ENCODE measurements at places on chromosomes 6 and 20.

DNA sequence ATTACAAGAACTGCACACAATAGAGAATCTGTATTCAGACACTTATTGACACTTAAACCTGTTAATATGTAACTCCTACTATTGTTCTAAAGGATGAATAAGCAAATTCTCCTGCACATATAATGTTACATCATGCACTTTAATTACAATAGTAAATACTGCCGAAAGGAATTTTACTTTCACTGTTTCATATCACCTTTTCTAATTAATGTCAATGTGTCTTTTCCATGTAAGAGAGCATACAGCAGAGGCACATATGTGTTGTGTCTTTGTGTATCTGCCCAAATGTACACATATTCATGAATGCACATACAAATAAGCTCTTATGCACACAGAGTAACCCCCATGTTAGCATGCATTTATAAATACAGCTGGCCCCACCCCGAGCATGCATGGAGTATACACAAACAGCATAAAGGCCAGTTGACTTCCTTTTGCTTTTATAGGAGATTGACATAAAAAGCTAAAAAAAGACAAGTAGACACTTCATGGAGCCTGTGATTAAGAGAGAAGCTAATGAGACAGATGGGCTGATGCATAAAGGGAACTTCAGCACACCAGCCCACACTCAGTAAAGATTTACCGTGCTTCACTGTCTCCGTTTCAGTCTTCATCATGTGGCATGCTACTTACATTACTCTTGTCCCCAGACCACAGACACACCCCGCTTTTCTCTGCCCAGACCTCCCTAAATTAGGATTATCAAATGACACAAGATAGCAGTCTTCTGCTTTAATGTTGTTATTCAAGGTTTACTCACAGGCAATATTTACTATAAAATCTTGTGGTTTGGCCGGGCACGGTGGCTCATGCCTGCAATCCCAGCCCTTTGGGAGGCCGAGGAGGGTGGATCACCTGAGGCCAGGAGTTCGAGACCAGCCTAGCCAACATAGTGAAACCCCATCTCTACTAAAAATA is 184.6 kb downstream of the ATXN1 start:
- H3K4me3 ChIP-seq = no peak overlapping the region
- H3K4me1 ChIP-seq = no peaks in the 10 kb centered on the region
- H3K27ac ChIP-seq = no peak overlapping the region
- H3K27me3 ChIP-seq = no peaks in the 10 kb centered on the region
- DNase-seq = no peak

DNA sequence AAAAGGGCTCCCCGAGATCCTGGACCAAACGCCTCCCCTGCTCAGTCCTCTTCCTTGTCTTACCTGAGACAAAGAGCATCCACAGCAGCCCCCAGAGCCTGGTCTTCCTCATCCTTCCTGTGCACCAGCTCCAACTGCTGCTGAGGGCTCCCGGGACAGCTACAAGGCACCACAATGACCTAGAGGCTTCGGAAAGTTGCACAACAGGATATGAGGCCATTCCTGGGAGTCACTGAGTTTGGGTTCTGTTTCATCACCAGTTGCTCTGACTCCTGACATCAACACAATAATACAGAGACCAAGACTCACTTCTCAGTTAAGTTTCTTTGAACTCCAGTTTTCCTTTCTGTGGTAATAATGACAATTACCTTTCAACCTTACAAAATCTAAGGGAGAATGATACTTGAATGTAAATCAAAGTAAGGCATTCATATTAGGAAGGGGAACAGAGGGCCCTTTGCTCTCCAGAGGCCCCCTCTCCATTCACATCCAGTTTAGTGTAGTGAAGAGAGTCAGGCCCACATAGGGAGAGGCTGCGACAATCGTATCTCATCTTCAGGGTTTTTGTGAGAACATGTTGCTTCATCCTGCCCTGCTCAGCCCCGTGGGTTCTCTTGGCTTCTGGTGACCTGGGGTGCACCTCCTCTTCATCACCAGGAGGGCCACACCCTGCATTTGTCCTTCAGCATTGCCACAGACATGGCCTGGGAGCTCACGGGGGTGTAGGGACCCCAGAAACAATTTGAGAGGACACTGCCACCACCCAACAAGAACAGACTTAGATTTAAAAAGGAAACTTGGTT is at the start of gene TREM1:
TREM1 (minus strand) TSS at position 139 of the 803 bp plus-strand sequence; CDS start at position 112, 27 bp downstream.
- H3K27ac ChIP-seq = peak within 1 kb of the TSS; percentile 13
- H3K36me3 ChIP-seq = no peaks in the 10 kb centered on the region
- no peaks in the 10 kb centered on the region for H3K27me3 ChIP-seq
- no peaks in the 10 kb centered on the region for H3K4me1 ChIP-seq

DNA sequence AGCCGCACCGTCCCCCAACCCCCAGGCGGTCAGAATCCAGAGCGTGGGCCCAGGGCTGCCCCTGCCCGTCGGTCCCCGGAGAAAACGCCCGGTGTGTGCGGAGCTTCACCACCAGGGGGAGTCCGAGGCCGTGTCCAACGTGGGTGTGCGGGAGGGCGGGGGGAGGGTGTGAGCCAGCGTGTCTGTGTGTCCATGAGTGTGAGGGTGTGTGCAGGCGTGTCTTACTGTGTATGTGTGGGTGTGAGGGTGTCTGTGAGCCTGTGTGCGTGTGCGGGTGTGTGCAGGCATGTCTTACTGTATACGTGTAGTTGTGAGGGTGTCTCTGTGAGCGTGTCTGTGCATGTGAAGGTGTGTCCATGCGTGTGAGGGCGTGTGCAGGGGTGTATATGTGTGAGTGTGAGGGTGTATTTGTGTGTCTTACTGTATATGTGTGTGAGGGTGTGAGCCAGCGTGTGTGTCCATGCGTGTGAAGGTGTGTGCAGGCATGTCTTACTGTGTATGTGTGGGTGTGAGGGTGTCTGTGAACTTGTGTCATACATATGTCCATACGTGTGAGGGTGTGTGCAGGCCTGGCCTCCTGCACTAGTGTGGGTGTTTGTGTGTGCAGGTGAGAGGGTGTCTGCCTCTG is 24.6 kb upstream of the GATA5 start:
- peaks cover 14% of the 10 kb centered on the region for H3K4me1 ChIP-seq
- H3K4me3 ChIP-seq = no peak overlapping the region
- H3K27me3 ChIP-seq = peaks cover 49% of the 10 kb centered on the region
- H3K27ac ChIP-seq = no peak overlapping the region
- DNase-seq = peak; percentile 71

GRCh38 chr6:41717392-41717736 is 18.0 kb downstream of the TFEB start:
- no peak overlapping the region for H3K4me3 ChIP-seq
- no peak for DNase-seq
- no peaks in the 10 kb centered on the region for H3K27me3 ChIP-seq
- peaks cover 43% of the 10 kb centered on the region for H3K4me1 ChIP-seq
- no peaks in the 10 kb centered on the region for H3K36me3 ChIP-seq

DNA sequence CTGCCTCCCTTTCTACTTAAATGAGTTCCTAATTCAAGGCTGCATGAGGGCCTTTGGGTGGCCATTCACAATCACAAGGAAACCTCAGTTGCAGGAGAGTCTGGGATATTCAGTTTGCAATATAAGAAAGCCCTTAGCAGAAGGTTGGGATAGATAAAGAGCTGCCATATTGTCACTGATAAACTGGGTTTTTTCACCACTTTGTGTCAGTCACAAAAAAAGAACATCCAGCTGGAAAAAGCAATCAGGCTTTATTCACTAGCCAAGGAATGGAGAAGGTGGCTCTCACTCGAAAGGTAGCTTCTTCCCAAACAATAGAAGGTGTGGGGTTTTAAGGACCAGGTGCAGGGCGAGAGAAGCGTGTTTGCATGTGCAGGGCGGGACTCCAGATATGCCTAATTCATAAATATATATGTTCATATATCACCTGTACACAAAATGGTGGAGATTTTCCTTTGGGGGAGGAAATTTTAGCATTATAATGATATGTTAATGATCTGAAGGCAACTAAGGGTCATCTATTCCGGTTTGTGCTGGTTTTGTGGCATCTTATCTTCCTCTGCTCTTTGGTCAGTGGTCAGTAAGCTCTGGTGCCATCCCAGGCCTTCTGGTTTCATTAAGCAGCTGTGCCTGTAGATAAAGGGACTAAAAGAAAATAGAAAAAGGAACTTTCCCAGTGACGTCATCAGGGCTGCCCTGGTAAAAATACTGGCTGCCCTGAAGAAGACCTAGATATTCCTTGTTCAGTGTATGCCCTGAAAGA is 97.1 kb upstream of the IYD start:
- no peak for DNase-seq
- H3K27ac ChIP-seq = no peak overlapping the region
- peaks cover 3% of the 10 kb centered on the region for H3K27me3 ChIP-seq
- no peaks in the 10 kb centered on the region for H3K36me3 ChIP-seq
- peaks cover 12% of the 10 kb centered on the region for H3K4me1 ChIP-seq

- no peaks in the 10 kb centered on the region for H3K4me1 ChIP-seq
- peaks cover 77% of the 10 kb centered on the region for H3K27me3 ChIP-seq
- H3K27ac ChIP-seq = no peak overlapping the region
- DNase-seq = no peak
Measured at GRCh38 chr6:50815436-50816114, 3.1 kb upstream of the TFAP2B start.

DNA sequence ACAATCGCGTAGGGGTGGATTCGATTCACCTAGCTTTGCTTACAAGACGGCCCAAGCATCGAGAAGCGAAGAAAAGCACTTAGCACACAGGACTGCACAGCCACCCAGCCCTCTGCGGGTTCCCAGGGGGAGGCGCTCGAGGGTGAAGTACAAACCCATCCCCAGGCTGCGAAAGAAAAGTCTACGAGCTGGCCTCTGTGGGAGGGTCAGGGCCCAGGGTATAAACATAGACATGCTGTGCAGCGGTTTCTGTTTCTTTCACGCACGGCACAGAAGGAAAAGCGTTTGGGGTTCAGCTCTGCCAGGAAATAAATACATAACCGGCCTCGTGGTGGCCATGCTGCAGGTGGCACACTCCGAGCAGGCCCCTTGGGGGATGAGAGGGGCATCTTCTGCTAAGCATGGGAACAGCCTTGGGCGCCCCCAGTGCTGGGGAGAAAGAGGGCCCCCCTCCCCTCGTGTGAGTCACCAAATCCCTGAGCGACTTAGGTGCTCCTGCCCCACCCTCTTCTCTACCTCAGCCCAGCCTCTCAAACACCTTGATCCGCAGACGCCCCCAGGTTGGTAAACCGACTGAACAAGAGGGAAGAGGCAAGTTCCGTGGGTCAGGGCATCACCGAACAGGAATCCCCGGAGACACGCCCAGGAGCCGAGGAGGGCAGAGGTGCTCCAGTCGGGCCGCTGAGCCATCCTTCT is 91.6 kb upstream of the RIPOR2 start:
- no peaks in the 10 kb centered on the region for H3K27me3 ChIP-seq
- no peak for DNase-seq
- H3K27ac ChIP-seq = no peak overlapping the region
- no peaks in the 10 kb centered on the region for H3K4me1 ChIP-seq
- no peaks in the 10 kb centered on the region for H3K36me3 ChIP-seq
